ENCODE measurements at places on chromosomes 2 and 18. TPM values are rescaled to one million over a fixed set of nuclear protein-coding genes. Genes with fewer than 3 reads are reported as not detected.

The INPP4A gene
- 21.8 TPM for total RNA-seq

The UGT1A5 gene
- not detected for total RNA-seq

The COQ10B gene
- total RNA-seq, result 25.2 TPM

The TMEM163 gene
- total RNA-seq, result not detected

The ALLC gene
- not detected for total RNA-seq
